ENCODE measurements at places on chromosomes 7 and 10.

DNA sequence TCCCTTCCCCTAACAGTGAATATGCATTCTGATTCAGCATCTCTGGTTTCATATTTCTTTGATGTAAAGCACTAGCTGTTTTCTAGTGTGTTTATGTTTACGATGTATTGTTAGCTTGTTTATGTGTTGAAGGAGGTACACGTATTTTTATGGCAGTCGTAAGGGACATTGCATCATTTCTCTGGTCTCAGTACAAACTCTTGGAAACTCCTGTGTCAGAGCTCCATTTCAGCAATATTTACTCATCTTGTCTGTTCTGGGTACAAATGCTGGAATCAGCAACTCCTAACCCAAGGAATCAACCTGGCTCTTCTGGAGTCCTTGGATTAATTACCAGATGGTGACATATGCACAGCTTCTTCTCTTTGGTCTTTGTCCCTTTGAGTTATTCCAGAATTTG, 270.0 kb upstream of the PLXDC2 start:
- H3K4me1 ChIP-seq, result no peaks in the 10 kb centered on the region
- no peak overlapping the region for H3K27ac ChIP-seq
- no peak overlapping the region for H3K4me3 ChIP-seq

DNA sequence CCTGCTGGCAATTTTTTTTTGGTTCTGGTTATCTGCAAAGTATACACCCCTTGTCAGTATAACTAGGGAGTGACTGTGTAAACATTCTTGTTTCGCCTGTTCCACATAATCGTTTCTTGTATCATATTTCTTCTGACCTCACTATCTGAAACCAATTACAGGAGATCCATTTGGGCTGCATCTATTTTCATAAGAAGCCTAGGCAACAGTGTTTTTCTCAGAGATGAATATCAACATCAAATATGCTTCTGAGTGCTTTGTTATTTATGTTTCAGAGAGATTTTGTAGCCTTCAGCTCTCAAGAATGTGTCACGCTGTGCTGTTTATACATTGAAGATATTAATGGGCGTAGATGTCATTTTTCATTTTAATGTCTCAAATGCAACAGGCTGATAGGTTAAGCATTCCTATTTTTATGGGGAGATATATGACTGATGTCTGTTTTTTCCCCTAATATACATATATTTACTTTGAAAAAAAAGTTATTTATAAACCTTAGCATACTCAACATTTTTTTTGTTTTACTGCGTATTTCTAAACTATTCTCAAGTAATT, 115.5 kb downstream of the FOXP2 start:
- DNase-seq, result no peak
- no peaks in the 10 kb centered on the region for H3K36me3 ChIP-seq
- H3K27me3 ChIP-seq, result no peaks in the 10 kb centered on the region
- H3K27ac ChIP-seq, result no peak overlapping the region

- no peak overlapping the region for H3K27ac ChIP-seq
- peaks cover 17% of the 10 kb centered on the region for H3K27me3 ChIP-seq
- DNase-seq, result no peak
- H3K36me3 ChIP-seq, result no peaks in the 10 kb centered on the region
Observed at GRCh38 chr10:109996225-109996624, 11.6 kb upstream of the ADD3 start.

DNA sequence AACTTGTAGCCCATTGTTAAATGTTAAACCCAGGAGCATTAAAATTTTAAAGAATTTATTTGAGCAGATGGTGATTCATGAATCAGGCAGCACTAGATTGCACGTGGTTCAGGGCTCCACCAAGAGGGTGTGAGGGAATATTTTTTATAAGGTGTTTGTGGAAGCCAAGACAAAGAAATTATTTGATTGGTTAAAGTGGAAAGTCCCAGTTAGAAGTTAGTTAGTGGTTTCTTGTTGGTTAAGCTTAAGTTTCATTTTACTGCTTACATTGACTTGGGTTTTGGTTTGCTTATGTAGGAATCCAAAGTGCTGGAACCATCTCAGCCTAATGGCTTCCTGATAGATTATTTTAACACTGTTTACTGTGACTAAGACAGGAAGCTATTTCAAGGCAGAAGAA, 906.2 kb downstream of the LRMDA start:
- no peaks in the 10 kb centered on the region for H3K36me3 ChIP-seq
- H3K27me3 ChIP-seq, result no peaks in the 10 kb centered on the region
- DNase-seq, result no peak
- H3K4me3 ChIP-seq, result no peak overlapping the region
- H3K27ac ChIP-seq, result no peak overlapping the region
- no peaks in the 10 kb centered on the region for H3K4me1 ChIP-seq

DNA sequence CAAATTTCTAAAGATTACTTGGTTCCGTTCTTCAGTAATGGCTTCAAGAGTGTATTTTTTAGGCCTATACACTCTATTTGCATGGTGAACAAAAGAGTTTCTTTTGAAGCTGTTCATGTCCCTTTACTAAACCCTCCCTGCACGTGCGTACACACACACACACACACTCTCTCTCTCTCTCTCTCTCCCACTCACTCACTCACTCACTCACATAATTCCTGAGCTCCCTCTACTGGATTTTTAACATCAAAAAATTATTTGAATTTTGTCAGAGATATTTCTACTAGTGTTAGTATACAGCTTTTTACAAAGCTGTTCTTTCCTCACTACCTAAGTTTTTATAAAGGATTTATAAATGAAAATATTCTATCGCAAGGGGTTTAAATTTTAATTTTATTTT, 85.9 kb downstream of the UBE3C start:
- peaks cover 42% of the 10 kb centered on the region for H3K36me3 ChIP-seq
- H3K4me3 ChIP-seq, result no peak overlapping the region
- no peak overlapping the region for H3K27ac ChIP-seq

- H3K36me3 ChIP-seq, result no peaks in the 10 kb centered on the region
- no peak for DNase-seq
- H3K27me3 ChIP-seq, result no peaks in the 10 kb centered on the region
- no peak overlapping the region for H3K27ac ChIP-seq
- H3K4me1 ChIP-seq, result no peaks in the 10 kb centered on the region
- H3K4me3 ChIP-seq, result no peak overlapping the region
Observed at GRCh38 chr7:120304674-120305073, 31.7 kb downstream of the KCND2 start.

GRCh38 chr10:9900751-9901150, 1116.9 kb upstream of the CELF2 start:
- no peak for DNase-seq
- no peaks in the 10 kb centered on the region for H3K36me3 ChIP-seq
- H3K4me3 ChIP-seq, result no peak overlapping the region
- no peaks in the 10 kb centered on the region for H3K4me1 ChIP-seq
- no peak overlapping the region for H3K27ac ChIP-seq
- no peaks in the 10 kb centered on the region for H3K27me3 ChIP-seq

DNA sequence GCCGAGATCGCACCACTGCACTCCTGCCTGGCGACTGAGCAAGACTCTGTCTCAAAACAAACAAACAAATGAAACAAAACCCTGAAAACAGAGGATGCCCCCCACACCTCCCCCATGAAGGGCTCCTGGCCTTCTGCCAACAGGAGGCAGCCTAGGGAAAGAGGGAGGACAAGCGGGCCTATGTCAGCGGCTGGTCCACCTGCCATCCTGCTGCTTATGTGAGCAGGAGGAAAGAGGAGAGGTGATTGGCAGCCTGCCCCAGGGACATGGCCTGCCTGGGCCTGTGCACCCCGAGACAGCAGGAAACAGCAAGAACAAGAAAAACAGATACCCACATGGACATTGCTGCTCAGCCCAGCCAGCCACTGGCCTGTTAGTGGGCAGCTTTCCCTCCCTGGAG, 9.1 kb upstream of the ZNF316 start:
- H3K27ac ChIP-seq, result no peak overlapping the region
- H3K4me3 ChIP-seq, result no peak overlapping the region
- H3K4me1 ChIP-seq, result peaks cover 8% of the 10 kb centered on the region
- no peak for DNase-seq
- no peaks in the 10 kb centered on the region for H3K27me3 ChIP-seq
- no peaks in the 10 kb centered on the region for H3K36me3 ChIP-seq

DNA sequence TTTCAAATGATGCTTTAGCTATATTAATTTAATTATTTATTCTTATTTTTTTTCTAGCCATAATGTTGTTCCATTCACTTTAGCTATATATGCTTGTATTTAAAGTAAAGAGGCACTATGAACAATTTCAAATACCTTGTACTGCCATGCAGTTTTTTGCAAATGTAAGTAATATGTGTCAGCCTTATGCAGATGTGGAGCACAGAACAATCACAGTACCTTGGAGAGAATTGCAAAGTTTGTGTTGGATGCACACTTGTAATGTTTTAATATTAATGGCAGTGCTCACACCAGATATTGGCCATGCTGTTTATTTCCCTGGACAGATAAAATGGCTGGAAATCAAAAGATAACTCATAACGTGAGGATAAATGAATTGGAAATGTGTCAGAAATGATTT, 663.5 kb upstream of the SEMA3D start:
- H3K4me1 ChIP-seq, result no peaks in the 10 kb centered on the region
- no peaks in the 10 kb centered on the region for H3K27me3 ChIP-seq
- no peak overlapping the region for H3K4me3 ChIP-seq
- H3K36me3 ChIP-seq, result no peaks in the 10 kb centered on the region
- DNase-seq, result no peak
- H3K27ac ChIP-seq, result no peak overlapping the region

GRCh38 chr7:91995391-91996105, 54.9 kb downstream of the AKAP9 start:
- H3K36me3 ChIP-seq, result peaks cover 35% of the 10 kb centered on the region
- peaks cover 16% of the 10 kb centered on the region for H3K4me1 ChIP-seq
- H3K27me3 ChIP-seq, result no peaks in the 10 kb centered on the region
- H3K4me3 ChIP-seq, result no peak overlapping the region
